Stimulated activated CD8-positive, alpha-beta memory T cell treated with anti-CD3 and anti-CD28 coated beads, Interleukin-4, amount 100 ng/mL, for 1 hour (primary cell): ENCODE measurements at places on chromosomes 1 and 21.

GRCh38 chr1:67615886-67616285 lies 69.1 kb upstream of the GADD45A start:
- DNase-seq: no peak

DNA sequence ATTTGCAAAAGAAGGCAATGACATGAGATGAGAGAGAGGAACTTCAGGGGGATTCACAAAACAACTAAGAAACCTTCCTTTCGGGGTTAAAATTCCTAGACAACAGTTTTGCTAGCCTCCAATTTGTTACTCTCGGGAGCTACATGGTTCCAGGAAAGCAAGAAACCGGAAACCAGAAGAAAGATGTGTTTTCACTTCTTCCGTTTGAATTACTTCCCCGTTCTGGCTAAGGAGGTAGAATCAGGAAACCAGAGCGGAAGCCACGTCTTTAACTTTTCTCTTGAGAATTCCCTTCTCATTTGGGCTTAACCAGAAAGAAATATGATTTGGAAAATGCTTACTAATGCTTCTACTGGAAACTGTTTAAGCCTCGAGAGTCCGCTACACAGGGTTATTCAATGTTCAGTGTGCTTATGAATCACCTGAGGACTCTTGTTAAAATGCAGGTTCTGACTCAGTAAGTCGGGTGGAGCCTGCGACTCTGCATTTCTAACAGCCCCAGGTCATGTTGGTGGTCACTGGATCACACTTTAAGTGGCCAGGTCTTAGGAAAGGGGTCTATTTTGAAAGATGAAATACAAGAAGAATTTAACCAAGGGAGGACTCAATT lies 43.5 kb upstream of the MCOLN3 start:
- DNase-seq: no peak

- no peak for DNase-seq
These were observed 40.9 kb downstream of the STX6 start for GRCh38 chr1:180981596-180982387.

GRCh38 chr1:214902636-214903320 lies 179.8 kb upstream of the KCNK2 start:
- no peak for DNase-seq

DNA sequence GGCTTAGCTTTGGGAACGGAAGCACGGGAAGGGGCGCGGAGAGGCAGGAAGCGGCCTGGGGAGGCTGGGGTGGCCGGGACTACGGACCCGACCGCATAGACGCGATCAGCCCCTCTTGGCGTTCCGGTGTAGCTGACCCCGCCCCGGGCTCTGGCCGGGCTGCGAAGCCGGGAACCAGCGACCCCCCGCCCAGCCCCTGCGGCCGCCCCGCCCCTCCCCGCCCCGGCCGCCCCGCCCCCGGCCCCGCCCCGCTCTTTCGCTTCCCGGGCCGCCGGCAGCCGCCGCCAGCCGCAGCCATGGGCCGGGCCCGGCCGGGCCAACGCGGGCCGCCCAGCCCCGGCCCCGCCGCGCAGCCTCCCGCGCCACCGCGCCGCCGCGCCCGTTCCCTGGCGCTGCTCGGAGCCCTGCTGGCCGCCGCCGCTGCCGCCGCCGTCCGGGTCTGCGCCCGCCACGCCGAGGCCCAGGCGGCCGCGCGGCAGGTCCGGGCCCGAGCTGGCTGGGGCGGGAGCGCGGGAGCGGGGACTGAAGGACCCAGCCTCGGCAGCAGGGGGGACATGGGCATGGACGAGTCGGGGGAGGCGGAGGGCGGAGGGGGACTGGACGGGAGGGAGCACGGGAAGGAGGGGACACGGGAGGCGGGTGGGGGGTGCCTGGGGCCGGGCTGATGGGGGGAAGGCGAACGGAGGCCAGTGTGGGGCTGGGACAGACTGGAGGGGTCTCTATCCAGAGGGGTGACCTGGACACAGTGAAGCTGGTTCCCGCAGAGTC lies at the start of gene SELENON:
SELENON (plus strand) TSS at position 259 of the 768 bp plus-strand sequence; CDS start at position 297, 38 bp downstream.
- DNase-seq: no peak

- no peak for DNase-seq
These were observed at the start of gene FCRLA for GRCh38 chr1:161706482-161707347. Gene FCRLA, plus strand, starts transcription at chr1:161707229. Its CDS starts 36 bp downstream, at chr1:161707265.

GRCh38 chr1:155471026-155471425 lies 91.6 kb downstream of the ASH1L start:
- DNase-seq: no peak

GRCh38 chr1:67818725-67819301 lies 14.5 kb downstream of the GNG12 start:
- DNase-seq: no peak

- no peak for DNase-seq
These were observed 267.8 kb downstream of the C1orf94 start for GRCh38 chr1:34444516-34444915.

GRCh38 chr1:24849672-24850295 lies 80.3 kb downstream of the RUNX3 start:
- DNase-seq: no peak

DNA sequence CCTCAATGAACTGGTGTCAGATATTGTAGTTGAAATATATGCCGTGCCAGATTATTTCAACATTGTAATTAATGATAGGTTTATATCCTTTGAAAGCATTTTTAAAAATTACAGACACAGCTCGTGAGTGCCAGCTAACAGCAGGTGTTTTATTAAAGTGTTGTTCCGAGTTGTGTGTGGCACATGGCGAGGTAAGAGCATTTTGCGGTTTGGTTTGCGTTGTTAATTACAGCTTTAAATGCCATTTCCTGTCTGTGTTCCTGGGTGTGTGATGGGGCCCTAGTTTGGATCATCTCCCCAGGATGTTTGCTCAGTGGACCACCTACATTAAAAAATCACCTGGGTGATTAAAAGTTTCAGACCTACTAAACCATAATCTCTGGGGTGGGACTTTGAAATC lies 97.4 kb downstream of the PRDM2 start:
- DNase-seq: no peak

DNA sequence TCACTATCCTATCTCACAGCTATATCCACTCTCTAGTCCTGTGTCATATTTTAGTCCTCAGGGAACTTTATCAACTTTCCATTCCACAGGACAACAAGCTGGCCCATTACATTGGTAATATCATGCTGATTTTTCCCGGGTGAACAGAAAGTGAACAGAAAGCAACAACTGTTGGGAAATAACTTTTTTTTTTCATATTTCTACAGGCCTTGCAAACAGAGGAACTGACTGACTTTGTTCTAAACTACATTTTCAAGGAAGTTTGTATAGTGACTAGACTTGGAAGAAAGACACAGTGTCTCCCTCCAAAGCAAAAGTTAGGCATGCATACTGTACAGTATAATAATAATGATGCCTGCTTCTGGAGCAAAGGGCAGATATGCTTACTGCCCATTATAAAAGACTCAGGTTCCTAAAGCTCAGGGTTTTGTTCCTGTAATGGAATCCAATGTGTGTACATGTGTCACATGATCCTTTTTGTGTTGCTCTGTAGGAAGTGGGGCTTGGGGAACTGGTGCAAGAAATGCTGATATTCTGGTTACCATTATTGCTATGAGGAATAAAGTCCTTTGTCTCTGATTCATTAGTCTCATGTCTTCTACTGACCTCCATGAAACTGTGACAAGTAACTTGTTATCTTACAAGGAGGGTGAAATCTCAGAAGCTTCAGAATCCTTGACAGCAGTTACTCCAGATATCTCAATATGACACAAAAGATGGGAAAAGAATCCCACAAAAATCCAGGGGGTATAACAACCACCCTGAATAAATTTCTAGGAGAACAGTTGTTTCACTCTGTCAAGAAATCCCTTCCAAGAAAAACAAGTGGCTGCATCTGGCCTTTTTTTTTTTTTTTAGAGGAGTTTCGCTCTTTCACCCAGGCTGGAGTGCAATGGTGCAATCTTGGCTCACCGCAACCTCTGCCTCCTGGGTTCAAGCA lies 17.7 kb upstream of the NTPCR start:
- DNase-seq: no peak

DNA sequence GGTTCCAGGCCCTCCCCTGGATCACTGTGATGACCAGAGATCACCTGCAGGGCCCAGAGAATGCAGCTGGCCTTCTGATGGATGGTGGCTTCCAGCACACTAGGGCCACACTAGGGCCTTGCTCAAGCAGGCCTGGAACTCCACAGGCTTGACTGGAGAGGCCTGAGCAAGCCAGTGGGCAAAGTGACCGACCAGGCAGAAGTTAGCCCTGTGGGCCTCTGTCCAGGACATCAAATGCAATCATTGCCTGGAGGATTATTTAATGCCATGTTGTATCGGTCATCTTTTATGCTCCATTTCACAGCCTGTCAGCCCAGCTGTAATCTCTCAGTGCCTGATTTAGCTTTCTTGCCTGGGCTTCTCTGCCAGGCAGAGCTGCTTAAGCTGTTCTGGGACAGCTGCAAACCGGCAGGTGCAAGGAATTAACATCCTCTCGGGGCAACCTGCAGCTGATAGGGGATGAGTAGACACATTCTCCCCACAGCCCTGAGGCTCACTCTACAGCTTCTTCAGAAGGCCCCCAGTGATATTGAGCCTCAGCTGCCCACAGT lies 17.7 kb downstream of the NENF start:
- DNase-seq: no peak

- DNase-seq: no peak
These were observed 2.0 kb downstream of the TFF2 start for GRCh38 chr21:42348762-42349161.

DNA sequence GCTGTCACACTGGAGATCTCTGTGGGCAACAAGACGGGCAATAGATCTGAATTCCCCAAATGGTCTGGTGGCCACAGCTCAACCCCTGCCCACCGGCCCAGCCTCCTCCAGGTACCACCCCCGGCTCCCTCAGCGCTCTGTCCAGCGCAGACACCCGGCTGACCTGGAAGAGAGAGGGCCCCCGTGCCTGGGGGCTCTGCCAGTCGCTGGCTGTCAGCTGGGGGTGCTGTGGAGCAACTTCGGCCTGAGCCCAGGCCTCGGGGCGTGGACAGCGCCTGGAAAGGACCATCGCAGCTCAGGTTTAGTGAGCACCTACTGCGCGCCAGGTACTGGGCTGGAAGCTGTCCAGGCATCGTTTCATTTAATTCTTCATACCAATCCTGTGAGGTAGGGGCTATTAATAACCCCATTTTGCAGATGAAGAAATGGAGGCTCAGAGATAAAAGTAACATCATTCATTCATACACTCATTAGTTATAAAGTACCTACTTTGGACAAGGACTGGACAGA lies 51.0 kb downstream of the AHDC1 start:
- DNase-seq: no peak

GRCh38 chr1:42848823-42849537 lies 2.6 kb downstream of the ZNF691 start:
- no peak for DNase-seq

- DNase-seq: no peak
These were observed 216.4 kb downstream of the SLC44A5 start for GRCh38 chr1:75394386-75395139.

GRCh38 chr1:214241060-214241459 lies 39.9 kb upstream of the SMYD2 start:
- DNase-seq: no peak

GRCh38 chr1:226778657-226779058 lies 39.6 kb upstream of the ITPKB start:
- DNase-seq: no peak

- DNase-seq: no peak
These were observed 27.6 kb upstream of the SIPA1L2 start for GRCh38 chr1:232657426-232658005.

- DNase-seq: no peak
These were observed 118.2 kb downstream of the RIPK4 start for GRCh38 chr21:41648591-41649031.

- DNase-seq: no peak
These were observed 148.2 kb upstream of the COL11A1 start for GRCh38 chr1:103256490-103256889.

GRCh38 chr1:213987422-213987926 lies 299 bp upstream of the PROX1 start:
- DNase-seq: no peak

DNA sequence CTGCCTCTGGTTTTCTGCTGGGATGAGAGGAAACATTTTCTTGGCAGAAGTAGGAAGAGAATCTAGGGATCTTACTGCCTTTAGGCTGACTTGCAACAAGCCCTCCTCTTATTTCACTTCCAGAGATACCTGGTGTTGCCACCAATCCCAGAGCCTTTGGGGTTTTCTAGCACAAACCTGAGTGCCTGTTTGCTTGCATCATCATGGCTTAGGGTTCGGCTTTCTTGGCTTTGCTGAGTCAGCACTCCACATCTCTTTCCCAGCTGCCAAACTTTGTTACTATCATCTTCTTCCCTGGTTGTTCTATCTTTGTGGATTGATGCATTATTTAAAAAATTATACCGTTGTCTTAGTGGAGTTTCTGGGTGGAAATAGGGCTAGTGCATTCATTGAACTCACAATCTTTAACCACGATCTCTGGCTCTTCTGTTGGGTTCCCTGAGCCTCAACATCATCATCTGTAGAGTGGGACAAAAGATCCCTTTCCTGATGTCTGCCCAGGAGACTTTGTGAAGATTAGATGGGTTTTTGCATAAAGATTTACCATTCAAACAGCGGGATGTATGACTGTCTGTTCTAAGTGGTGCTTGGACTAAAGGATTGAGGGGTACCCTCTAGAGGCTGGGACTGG lies 76.6 kb upstream of the SELENON start:
- no peak for DNase-seq

DNA sequence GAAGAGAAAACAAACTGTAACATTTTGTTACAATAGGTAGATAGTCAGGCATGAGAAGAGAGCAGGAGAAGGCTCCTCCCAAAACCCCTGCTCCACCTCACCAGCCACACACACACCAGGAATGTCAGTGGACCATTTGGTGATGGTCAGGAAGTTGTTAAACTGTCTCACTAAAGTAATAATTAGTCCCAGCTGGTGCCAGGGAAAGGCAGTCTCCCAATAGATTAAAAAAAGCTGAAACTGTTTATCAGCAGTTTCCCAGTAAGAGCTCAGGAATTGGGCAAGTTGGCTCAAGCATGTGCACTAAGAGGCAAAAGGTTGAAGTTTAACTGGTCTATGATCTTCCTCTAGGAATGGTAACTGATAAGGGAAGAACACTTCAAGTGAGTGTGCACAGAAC lies 249.6 kb downstream of the COL11A1 start:
- DNase-seq: no peak

DNA sequence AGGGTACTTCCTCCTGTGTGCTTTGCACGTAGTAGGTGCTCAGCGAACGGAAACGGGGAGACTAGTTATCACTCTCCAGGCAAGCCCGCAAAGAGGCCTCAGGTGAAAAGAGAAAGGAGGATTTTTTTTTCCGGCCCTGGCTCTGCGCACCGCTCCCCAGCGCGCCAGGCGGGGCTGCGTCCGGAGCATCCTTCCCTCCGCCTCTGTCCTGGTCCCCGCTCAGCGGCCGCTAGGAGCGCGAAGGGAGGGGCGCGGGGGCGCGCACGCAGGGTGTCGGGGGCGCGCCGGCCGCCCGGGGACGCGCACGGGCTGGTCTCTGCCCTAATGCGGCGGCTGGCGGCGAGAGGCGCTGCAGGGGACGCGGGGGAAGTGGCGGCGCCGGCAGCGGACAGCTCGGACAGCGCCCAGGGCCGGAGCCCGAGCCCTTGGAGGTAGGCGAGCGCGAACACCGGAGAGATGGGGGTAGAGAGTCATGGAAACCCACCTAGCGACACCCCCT lies 42.3 kb upstream of the NFASC start:
- DNase-seq: no peak

- DNase-seq: no peak
These were observed 2.9 kb downstream of the TATDN3 start for GRCh38 chr1:212794561-212795014.
